GM06990 (cell line): ENCODE measurements at places on chromosomes 5 and 9.

GRCh38 chr5:68285075-68285840 is 69.7 kb downstream of the PIK3R1 start:
- no peak for DNase-seq

DNA sequence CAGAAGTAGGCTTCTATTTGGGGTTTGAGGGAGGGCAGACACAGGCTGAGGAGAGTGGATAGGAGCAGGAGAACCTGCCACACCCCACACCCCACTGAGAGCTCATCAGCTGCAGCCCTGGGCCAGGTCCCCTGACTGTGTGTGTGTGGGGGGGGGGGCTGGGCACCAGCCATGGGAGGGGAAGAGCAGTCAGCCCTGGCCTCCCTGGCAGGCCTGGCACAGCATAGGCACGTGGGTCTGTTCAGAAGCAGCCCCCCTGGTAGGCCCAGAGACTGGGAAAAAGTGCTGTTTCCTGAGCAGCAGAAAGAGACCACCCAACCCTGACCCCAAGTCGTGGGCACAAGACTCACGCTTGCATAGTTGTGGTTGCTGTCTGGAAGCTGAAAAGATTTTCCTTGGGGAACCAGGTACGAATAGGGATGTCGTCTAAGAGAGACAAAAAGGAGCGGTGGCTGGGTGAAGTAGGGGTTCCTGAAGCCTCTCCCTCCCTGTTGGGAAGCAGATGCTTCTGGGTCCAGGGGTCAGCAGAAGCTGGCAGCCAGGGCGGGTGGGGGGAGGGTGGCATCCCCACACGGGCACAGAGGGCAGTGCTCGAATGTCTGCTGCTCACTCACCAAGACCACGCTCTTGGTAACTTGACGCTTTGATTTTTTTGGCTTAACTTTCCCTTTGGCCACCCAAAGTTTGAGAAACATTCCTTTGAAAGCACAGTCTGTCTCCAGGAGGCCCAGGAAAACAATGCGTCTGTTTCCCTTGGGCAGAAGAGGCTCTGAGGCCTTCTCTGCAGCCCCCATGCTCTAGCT is 2.9 kb downstream of the NSMF start:
- peak; percentile 9 for DNase-seq

- no peak for DNase-seq
These were observed 86.4 kb downstream of the MSX2 start for GRCh38 chr5:174810796-174811195.

DNA sequence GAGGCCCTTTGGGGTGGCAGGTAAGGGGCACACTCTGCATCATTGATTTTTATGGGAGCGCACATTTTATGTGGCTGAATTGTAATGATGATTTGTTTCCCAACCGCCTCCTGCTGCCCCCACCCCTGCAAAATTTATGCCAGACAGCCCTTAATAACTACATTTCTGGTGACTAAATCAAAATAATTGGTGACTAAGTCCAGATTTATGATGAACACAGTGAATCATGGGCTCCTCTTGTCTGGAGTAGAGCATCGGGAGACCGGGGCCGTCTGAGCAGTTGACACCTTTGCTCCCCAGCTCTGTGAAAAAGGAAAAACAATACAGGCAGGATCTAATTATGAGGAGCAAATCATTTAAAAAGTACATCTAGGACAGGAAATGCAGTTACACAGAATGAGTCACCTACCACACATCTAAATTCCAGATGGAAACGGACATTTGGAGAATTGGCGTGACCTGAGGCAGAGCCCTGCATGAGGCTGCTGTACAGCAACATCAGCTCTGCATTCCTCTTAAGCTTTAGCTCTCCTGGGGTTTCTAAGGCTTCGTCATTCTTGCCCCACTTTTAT is 58.9 kb downstream of the DOCK2 start:
- no peak for DNase-seq

DNA sequence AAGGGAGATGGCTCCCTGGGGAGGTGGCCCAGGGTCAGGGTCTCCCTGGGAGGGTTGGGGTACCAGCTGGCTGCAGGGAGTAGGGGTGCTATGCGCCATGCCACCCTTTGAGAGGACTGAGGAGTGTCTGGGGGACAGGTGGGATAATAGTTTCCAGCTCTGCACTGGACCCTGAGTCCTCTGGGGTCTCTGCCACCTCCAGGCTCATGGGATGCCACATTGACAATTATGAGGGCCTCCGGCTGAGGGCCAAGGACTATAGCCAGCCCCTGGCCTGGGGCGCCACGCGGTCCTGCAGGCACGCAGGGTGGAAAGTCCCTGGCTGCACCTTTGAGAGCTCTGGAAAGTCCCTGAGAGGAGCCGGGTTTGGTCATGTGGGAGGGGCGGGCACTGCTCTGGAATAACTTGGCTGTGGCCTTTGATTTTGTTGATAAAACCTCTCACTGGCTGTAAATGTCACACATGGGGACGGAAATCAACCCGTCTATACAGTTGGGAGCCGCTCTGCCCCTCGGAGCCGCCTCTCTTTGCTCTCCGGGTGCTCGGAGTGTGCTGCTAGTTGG is 16.0 kb downstream of the TRAF2 start:
- DNase-seq = peak; percentile 80

DNA sequence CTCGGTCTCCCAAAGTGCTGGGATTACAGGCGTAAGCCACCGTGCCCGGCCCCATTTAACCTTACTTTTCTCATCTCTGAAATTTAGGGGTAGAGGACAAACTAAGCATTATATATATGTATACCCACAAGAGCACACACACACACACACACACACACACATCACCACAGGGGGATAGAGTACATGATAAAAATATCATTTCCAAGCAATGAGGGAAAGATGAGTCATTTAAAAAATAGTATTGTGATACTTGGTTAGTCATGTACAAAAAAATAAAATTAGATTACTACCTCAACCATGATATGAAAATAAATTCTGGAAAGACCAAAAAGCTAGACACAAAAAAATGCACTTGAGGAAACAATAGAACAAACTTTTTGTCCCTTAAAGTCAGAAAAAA is 67.2 kb downstream of the CDH18 start:
- no peak for DNase-seq

GRCh38 chr9:32571969-32572899 is 725 bp downstream of the NDUFB6 start:
- DNase-seq = peak; percentile 37

GRCh38 chr5:135950611-135951010 is 4.2 kb downstream of the LECT2 start:
- no peak for DNase-seq

- DNase-seq = no peak
These were observed 9.5 kb downstream of the ELP1 start for GRCh38 chr9:108924466-108924865.

GRCh38 chr5:180689775-180690174 is 40.4 kb upstream of the FLT4 start:
- no peak for DNase-seq

DNA sequence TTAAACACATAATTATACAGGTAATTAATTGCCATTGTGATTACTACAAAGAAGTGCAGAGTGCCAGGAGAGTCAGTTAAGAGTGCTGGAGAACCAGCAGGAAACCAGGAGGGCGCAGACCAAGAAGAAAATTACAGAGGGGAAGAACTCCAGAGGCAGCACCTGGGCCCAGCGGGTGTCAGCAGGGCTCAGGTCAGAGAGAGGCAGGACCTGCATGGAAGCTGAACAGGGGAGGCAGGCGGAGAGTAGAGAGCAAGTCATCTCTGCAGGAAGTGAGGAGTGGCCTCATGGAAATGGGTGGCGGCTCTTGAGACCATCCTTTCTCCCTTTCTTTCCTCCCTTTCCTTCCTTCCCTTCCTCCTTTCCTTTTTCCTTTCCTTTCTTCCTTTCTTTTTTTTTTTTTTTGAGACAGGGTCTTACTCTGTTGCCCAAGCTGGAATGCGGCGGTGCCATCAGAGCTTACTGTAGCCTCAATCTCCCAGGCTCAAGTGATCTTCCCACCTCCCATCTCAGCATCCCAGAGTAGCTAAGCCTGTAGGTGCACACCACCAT is 4.0 kb upstream of the ZBTB34 start:
- no peak for DNase-seq

- DNase-seq = no peak
These were observed 85.7 kb upstream of the PPP1R2B start for GRCh38 chr5:156764176-156764971.

DNA sequence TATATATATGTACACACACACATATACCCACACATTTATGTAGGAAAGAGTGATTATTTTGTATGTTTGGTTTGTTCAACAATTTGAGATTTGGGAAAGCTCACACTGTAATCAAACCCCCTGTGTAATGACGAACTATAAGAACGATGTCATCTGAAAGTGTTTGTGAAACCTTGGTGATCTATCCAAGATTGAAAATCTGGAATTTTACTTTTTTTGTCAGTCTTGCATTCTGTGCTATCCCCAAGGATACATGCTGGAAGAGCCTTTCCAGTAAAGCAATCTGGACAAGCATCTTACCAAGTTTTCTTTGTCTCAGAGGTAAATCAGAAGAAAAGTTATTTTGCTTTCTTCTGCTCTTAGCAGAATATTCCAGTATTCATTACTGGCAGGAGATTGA is 23.3 kb downstream of the SGCD start:
- no peak for DNase-seq
